ENCODE measurements at places on chromosomes 3 and 15.

DNA sequence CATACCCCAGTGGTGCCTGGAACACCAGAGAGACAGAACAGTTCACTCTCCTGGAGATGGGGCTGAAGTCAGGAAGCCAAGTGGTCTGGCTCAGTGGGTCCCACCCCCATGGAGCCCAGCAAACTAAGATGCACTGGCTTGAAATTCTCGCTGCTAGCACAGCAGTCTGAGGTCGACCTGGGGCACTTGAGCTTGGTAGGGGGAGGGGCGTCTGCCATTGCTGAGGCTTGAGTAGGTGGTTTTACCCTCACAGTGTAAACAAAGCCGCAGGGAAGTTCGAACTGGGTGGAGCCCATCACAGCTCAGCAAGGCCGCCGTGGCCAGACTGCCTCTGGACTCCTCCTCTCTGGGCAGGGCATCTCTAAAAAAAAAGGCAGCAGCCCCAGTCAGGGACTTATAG is 272.0 kb downstream of the KLF13 start:
- no peak for DNase-seq

DNA sequence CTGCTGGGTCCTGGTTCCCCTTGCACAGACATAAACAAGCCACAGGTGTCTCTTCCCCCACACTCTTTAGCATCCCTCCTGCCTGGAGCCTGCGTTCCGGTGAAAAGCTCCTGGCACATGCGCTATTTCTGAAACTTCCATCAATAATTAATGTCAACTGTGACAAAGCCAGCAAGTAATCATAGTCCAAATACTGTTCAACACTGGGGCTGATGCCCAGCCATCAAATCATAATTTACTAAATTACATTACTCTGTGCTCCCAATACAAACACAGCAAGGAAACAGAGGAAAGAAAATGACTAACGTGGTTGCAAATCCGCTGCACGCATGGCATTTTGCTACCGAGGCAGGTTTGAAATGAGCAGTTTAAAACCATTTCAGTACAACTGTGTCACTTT is 294.7 kb downstream of the ERC2 start:
- DNase-seq, result no peak

GRCh38 chr3:120258009-120258408 is 27.0 kb downstream of the GPR156 start:
- no peak for DNase-seq

DNA sequence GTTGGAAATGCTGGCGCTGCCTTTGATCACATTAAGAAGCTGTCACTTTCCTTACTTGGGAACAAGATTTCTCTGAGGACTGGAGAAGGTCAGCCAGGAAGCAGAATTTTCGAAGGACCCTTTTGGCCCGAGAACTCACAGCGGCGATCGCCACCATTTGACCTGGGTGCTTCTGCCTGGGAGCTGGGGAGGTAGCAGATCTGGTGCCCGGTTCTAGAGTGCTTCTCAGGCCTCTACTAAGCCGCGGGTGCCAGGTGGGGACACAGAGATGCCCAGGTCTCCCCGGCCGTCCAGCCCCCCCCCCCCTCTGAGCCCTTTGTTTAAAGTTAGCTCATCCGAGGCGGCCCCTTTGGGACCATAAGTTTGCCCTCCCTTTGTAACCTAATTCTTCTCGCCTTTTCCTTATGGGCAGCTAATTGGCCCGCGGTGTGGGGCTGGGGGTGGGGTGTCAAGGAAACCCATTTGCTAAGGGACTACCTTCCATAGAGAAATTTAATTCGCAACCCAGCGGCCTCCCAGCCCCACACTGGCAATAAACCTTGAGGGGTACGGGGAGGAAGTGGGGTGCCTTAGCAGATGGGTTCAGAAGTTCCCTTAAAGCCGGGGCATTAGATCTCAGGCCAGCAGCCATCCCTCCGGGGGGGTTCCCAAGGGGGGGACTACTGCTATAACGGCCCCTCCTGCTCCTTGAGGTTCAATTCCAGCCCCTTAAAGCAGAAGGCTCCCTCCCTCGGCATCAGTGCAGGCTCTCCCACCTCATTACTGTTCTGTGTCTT is 1.9 kb downstream of the GATA2 start:
- DNase-seq, result no peak

DNA sequence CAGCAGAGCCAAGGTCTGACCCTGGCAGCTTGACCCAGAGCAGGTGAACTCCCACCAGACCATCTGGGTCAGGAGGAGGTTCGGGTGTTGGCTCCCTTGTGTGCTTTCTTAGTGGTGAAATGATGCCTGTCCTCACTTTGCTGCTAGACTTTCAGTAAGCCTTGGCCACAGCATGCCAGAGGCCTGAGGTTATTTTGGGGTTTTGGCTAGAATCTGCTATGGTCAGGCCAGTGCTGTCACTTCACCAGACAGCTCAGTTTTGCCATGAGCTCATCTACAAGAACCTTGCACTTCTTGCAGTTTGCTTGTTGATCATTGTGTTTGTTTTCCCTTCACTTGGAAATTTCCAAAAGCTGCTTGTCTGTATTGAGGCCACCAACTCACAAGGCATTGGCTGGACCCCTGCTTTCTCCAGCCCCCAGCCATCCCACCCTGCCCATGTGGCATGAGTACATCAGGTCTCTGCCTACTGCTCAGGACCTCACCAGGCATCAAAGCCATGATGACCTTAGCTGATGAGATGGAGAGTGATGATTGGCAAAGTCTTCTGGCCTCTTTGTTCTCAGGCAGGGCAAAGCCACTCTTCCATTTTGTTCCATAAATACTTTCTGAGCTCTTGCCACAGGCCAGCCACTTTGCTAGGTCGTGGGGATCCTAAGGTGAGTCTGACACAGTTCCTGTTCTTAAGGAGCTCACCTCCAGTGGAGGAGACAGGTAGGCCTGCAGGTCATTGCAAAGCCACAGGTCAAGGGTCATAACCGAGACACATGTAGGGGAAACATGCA is 122.6 kb downstream of the ARNT2 start:
- DNase-seq, result no peak

- DNase-seq, result no peak
These were observed 11.9 kb upstream of the LRRC15 start for GRCh38 chr3:194381460-194381875.
